ENCODE measurements at places on chromosomes 16 and 17.

DNA sequence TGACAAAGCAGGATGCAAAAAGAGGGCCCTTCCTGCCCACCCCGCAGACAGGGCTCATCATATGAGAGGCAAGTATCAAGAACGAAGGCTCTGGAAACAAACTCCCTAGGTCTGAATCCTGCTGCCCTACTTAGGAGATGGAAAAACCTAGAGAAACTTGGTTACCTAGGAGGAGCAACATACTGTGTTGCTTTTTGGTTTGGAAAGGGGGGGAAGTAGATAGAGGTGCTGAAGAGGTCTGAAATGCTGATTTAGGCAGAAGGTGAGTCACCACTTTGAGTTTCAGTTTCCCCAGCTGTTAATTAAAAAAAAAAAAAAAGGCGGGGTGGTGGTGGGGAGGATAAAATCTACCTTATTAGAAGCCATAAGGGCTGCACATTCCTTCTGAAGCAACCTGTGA lies 1.5 kb downstream of the N4BP1 start:
- no peaks in the 10 kb centered on the region for H3K27me3 ChIP-seq
- peaks cover 4% of the 10 kb centered on the region for H3K36me3 ChIP-seq
- DNase-seq: peak; percentile 85
- H3K27ac ChIP-seq: peak overlapping the region; percentile 67

DNA sequence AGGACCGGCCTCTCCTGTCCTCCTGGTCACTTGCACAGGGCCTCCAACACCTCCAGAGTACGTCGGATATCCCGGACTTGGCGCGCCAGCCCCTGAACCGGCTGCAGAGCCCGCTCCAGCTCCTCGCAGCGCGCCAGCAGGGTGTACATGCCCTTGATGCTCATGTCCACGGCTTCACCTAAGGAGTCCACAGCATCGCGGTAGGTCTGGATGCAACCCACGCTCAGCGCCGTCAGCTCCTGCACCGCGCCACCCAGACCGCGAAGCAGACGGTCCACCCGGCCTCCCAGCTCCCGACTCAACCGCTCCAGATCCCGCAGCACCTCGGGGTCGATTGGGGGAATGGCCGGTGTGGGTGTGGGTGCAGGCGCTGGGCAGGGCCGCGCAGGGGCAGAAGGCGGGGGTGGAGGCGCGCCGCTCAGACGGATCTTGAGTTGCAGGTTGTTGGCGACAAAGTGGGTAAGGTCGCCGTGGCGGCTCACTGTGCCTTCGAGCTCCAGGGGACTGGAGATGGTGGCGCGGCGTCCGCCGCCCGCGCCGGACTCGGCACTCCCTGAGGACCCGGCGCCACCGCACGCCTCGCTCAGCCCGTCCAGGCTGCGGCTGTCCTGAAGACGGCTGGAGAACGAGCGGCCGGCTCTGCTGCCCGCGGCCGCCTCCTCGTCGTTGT lies 804 bp downstream of the BORCS6 start:
- peak; percentile 31 for DNase-seq
- no peaks in the 10 kb centered on the region for H3K27me3 ChIP-seq
- peak overlapping the region; percentile 83 for H3K27ac ChIP-seq
- peaks cover 77% of the 10 kb centered on the region for H3K4me1 ChIP-seq

DNA sequence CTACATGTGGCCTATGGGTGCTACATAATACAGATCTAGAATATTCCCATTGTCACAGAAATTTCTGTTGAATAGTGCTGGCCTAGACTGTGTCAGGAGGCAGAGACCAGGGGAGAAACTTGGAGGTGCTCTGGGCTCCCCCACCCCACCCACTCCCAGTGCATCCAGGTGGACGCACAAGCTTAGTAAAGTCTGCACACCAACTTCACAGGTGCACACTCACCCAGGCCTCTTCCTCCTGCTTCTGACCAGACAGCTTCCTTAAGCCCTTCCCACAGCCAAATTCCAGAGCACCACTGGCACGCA lies 7.6 kb upstream of the CNP start:
- H3K27me3 ChIP-seq: no peaks in the 10 kb centered on the region
- H3K27ac ChIP-seq: no peak overlapping the region
- DNase-seq: no peak
- H3K36me3 ChIP-seq: no peaks in the 10 kb centered on the region

DNA sequence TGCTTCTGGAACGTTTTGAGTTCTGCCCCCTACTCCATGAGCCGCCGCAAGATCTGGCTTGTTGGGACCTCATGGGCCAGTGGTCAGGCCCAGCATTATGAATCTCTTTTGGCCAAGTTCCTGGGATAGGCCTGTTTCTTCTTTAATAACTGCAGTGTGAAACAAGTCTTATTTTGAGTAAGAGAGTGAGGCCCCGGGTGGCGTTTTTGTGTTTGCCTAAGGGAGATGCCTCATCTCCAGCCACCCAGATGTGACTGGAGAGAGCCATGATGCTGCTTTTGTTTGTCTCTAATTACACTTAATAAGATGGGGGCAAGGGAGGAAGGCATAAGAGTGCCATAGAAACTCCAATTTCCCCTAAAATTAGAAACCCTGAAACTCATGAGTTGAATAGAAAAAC lies 39.8 kb downstream of the KSR1 start:
- no peaks in the 10 kb centered on the region for H3K36me3 ChIP-seq
- H3K4me3 ChIP-seq: no peak overlapping the region
- H3K4me1 ChIP-seq: no peaks in the 10 kb centered on the region
- no peak for DNase-seq

DNA sequence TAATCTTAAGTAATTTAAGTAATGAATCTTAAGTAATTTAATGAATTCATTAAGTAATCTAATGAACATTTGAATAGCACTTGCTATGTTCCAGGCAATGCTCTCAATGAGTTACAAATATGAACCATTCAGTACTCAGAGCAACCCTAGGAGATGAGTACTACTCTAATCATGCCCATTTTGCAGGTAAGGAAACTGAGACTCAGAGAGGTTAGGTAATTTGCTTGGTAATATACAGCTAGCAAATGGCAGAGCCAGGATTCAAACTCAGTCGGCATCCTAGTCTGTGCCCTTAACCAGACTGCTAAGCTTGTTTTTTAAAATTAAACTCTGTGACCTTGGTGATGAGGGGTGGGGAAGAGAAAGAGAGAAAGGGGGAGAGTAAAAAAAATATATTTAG lies 25.6 kb downstream of the ACSM1 start:
- H3K36me3 ChIP-seq: no peaks in the 10 kb centered on the region
- no peaks in the 10 kb centered on the region for H3K27me3 ChIP-seq
- H3K27ac ChIP-seq: no peak overlapping the region

DNA sequence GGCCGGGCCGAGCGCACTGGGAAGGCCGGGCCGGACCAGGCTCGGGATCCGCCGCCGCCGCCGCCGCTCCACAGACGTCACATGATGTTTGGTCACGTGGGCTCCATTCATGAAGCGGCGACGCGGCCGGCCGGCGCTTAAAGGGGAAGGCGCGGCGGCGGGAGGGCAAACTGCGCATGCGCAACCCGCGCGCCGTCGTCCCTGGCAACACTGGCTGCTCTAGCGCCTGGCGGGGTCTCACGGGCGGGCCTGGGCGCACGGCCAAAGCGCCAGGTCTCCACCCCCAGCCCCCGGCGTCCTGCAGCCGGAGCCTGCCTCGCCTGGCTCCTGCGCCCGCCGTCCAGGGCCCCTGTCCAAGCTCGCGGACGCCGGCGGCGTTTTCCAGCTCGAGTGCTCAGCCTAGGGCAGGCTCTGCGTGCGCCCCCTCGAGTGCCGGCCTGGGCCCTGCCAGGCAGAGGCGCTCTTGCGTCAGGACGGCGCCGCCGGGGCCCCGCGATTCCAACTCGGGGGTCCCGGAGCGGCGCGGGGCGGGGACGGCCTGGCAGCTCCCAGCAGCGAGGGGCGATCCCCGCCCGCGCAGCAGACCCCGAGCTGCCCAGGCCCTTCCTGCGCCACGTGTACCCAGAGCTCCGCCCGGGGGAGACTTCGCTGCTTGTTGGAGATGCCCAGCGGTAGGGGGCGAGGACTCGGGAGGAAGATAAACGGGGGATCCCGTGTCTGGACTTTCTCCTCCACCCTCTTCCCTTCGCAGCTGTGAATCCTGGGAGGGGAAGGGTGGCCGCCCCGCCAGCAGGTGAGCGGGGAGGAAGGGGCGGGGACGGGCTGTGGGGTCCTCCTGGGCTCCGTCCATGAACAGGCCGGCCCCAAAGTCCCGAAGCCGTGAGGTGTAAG lies at the start of gene MAFG:
Gene MAFG, minus strand, starts transcription at position 83 of the 891 bp plus-strand sequence. CDS start 4,550 bp downstream, outside the sequence.
- peaks cover 51% of the 10 kb centered on the region for H3K4me1 ChIP-seq
- H3K36me3 ChIP-seq: no peaks in the 10 kb centered on the region
- peak within 1 kb of the TSS; percentile 54 for H3K27ac ChIP-seq
- H3K27me3 ChIP-seq: peaks cover 19% of the 10 kb centered on the region
- H3K4me3 ChIP-seq: peak within 1 kb of the TSS; percentile 61

DNA sequence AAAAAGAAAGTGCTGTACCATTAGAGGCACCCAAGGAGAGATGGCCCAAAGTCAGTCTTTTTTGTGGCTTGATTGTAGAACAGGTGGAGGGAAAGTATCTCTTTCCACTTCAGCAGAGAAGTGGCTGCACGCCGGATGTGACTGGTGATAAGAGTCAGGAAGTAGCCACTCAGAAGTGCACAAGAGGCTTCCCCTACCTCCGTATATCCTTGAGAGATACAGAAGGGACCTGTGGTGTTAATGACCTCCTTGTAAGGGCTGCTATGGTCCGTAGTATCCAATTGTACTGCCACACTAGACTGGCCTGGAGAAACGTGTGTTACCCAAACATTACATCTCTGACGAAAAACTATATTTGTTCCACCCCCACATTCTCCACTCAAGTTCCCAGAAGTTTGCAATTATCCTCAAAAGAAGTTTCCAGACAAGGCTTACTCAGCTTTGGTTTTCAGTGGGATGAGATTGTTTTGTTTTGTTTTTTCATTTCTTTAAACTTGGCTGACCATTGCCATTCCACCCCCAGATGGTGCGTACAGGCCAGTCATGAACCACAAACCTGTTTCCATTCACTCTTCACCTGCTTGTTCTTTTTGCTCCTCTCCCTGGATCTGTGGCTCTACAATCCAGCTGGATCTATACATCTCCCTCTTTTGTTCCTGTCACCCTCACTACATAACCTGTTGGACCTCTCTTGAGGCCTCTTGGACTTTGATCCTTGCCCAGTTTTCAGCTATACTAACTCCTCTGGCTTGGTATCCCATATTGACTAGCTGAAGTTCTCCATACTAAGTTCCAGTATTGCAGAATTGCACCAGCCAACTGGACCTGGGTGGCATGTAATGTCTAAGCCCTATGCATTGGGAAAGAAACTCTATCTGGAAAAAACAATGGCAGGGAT lies 20.7 kb upstream of the MED13 start:
- H3K27me3 ChIP-seq: no peaks in the 10 kb centered on the region
- DNase-seq: no peak
- no peak overlapping the region for H3K4me3 ChIP-seq
- H3K27ac ChIP-seq: no peak overlapping the region
- peaks cover 11% of the 10 kb centered on the region for H3K4me1 ChIP-seq

DNA sequence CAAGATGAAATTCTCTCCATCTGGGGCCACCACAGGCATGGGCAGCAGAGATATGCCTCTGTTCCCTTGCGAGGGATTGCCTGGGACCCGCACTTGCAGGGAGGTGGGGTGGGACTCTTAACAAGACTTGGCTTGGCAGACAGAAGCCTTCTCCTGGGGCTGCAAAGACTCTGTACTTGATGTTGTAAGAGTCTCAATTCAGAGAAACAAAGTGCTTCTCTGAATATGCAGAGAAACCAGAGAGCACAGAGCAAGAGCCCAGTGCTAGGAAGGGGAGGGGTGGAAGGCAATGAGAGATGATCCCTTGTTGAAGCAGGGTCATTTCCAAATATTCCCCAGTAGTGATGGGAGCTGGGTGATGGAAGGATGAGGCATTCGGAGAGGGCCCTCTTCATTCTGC lies 2.2 kb downstream of the MMP28 start:
- H3K4me3 ChIP-seq: no peak overlapping the region
- H3K27ac ChIP-seq: no peak overlapping the region
- H3K36me3 ChIP-seq: no peaks in the 10 kb centered on the region
- peaks cover 18% of the 10 kb centered on the region for H3K4me1 ChIP-seq

GRCh38 chr17:79664930-79665737 lies 54.3 kb upstream of the RBFOX3 start:
- H3K27me3 ChIP-seq: peaks cover 43% of the 10 kb centered on the region
- no peak for DNase-seq
- H3K27ac ChIP-seq: no peak overlapping the region
- no peaks in the 10 kb centered on the region for H3K4me1 ChIP-seq

GRCh38 chr17:48596735-48597527 lies 3.4 kb upstream of the HOXB5 start:
- H3K36me3 ChIP-seq: no peaks in the 10 kb centered on the region
- DNase-seq: no peak
- peaks cover 88% of the 10 kb centered on the region for H3K27me3 ChIP-seq
- peaks cover 58% of the 10 kb centered on the region for H3K4me1 ChIP-seq
- peak overlapping the region; percentile 47 for H3K4me3 ChIP-seq

DNA sequence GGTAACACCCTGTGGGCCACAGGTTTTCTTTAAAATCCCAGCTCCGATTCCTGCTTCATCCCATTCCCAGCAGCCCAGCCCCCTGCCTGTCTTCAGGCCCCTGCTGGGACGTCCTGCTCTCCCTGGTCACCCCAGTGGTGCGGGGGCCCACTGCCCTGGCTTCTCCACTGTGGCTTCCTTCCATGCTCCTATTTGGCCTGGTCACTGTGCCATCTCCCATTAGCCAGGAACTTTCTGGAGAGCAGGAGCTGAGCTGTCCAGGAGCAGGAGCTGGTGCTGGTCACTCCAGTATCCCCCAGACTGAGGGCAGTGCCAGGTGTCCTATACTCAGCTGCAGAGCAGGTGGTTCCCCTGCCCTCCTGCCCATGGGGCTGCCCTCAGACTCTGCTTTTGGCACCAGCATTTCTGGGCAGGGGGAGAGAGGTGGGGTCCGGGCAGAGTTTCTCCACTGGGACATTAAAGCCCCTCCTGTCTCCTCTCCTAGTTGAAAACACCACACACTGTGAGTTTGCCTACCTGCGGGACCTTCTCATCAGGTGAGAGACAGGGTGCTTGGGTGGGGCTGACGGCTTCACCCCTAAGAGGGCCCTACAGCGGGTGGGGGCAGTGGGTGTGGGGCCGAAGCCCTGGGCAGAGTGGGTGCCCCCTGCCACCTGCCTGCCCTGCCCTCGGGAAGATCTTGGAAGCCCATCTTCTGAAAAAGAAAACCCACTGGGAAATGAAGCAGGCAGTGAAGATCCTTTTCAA lies 356.2 kb downstream of the SEC14L1 start:
- H3K36me3 ChIP-seq: peaks cover 88% of the 10 kb centered on the region
- DNase-seq: no peak
- H3K27ac ChIP-seq: no peak overlapping the region
- no peak overlapping the region for H3K4me3 ChIP-seq

- H3K4me3 ChIP-seq: peak overlapping the region; percentile 97
- H3K27ac ChIP-seq: peak overlapping the region; percentile 88
- DNase-seq: peak; percentile 39
- no peaks in the 10 kb centered on the region for H3K27me3 ChIP-seq
- H3K36me3 ChIP-seq: no peaks in the 10 kb centered on the region
Observed at GRCh38 chr17:60392845-60393702, 1.1 kb upstream of the USP32 start.

GRCh38 chr16:29806099-29806579 lies at the start of gene MAZ:
Gene MAZ (plus strand): TSS chr16:29806529. CDS start chr16:29806702, 173 bp downstream.
- H3K4me3 ChIP-seq: peak within 1 kb of the TSS; percentile 94
- peaks cover 37% of the 10 kb centered on the region for H3K36me3 ChIP-seq
- H3K4me1 ChIP-seq: peaks cover 58% of the 10 kb centered on the region
- peak; percentile 80 for DNase-seq

Measured in CD4-positive, alpha-beta T cell (primary cell).